DMS153 (cell line): ENCODE measurements at places on chromosomes 13 and 19.

DNA sequence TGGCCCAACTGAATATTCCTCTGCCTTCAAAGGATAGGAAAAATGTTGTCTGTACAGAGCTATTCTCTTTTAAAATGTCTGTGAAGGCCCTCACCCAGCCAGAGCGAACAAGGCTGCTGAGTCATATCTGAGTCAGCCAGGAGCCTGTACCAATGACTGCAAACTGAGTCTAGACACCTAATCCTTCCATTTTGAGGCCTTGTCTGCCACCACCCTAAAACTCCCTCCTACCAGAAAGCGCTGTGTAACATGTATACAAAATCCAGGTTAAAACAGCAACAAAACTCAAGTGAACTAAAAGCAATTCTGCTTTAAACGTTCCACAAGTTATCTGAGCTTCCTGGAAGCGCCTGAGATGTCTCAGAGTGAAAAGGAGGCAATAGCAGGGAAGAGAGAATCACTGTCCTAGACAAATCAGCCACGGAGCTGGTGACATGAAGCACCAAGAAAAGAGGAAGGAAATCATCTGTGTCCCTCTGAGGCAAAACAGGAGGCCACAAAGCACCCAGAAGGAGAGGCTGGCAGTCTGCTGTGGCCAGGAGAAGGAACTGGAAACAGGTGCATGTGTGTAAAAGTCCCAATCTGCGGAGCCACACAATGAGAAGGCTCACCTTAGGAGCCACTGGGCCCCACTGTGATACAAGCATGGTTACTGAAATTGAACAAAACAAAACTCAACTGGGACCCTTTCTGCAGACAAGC lies 10.2 kb downstream of the DHRS12 start:
- DNase-seq, result no peak

DNA sequence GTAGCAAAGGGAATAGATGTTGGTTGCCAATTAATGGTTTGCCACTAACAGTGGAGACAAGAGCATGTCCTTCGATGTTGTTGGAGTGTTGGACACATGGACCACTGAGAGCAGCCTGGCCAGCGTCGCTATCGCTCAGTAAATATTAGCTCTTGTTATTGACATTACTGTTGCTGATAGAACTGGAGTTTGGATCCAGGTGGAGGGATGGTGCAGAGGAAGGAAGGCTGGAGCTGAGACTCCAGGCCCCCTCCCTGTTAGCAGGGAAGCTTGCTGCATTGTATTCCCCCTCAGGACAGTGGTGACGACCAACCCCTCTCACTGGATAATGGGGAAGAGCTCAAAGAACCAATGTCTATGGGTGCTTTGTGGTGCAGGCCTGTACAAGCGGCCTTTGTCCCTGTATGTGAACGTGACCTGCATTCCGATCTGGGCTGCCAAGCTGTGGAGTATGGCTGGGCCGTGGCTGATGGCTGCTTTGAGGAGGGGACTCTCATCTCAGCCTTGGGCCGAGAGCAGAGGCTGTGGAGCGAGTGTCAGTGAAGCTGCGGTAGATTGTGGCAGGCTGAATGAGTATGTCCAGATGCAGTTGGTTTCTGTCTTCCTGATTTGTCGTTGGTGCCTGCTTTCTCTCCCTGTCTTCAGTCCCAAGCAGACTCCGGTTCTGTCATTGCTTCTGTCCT lies 7.0 kb downstream of the CLASRP start:
- peak; percentile 59 for DNase-seq

- DNase-seq, result no peak
Observed at GRCh38 chr19:31289976-31290375, 59.3 kb downstream of the TSHZ3 start.

DNA sequence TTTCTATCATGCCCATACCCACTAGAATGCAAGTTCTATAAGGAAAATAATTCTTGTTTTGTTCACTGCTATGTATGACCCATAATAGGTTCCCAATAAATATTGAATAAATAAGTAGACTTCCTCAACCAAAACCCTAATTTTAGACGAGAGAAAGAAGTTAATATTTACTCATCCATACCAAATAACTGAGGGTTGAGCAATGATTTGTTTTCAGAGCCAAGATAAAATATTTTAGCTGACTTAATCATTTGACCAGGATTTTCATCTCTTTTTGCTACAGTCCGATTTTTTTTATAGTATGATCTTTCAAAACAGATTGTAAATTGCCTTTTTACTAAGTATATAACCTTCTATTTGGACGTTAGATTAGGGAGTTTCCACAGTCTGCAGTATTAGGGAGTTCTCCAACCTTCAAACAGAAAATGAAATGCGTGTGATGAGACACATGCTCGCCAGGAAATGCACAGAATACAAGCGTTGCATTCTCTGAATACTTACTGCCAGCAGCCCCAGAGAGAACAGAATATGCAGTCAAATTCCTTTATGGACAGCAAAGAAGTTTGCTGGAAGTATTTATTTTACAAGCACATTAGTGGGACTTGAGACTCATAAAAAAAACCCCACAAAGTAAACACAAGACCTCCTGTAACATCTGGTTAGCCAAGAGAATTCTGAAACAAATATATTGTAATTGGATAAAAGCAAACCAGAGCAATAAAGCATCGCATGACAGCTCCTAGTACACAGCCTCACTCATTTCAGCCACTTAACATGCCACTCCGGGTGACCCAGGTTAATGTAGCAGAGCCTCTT lies 230.0 kb downstream of the MYO16 start:
- no peak for DNase-seq

DNA sequence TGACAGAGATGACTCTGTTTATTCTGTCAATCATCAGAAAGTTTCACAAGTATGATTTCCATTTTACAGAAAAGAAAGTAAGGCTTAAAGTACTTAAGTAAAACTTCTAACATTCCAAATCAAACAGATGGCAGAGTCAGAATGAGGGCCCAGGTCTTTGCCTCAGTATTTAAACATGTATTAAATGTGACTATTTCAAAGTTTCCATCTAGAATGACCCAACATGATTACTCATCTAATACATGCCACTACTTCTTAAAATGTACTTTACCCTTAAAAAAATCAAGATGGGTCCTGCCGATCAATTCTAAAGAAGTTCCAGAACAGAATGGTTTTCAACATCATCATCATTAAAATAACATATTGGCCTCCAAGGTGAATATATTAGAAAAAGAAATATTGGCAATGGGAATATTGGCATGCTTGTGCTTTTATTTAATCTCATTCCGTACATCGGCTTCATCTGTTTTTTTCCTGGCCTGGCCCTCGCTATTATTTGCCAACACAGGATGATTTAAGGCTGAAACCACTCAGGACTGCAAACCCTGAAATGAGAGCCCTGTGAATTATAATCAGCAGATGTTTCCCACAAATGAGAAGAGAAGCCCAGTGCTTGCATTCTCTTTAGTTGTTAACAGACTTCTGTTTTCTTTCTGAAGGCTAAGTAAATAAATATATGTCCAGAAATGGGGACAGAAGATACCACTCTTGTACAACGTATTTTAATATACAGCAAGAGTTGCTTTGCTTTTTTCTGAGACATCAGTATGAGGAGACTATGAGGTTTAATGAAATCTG lies 340.0 kb downstream of the DNAJC15 start:
- peak; percentile 50 for DNase-seq

- no peak for DNase-seq
Observed at GRCh38 chr13:66751691-66752090, 478.4 kb downstream of the PCDH9 start.

- no peak for DNase-seq
Observed at GRCh38 chr13:74868049-74868448, 613.9 kb downstream of the TBC1D4 start.

GRCh38 chr19:42076380-42076944 lies 496 bp downstream of the ZNF574 start:
- no peak for DNase-seq
